Epithelial cell of umbilical artery (primary cell): ENCODE measurements at places on chromosomes 16 and 17. TPM values are rescaled to one million over a fixed set of nuclear protein-coding genes. Genes with fewer than 3 reads are reported as not detected.

POLR3K gene
- 8.2 and 10.4 TPM in 2 replicates for total RNA-seq

FOXN1 gene
- total RNA-seq: not detected in 2 replicates

ALOXE3 gene
- total RNA-seq: under 0.01 TPM in 1 of 2 replicates, not detected in the other

KRTAP9-4 gene
- total RNA-seq: not detected in 2 replicates

ALOX12B gene
- total RNA-seq: not detected in 2 replicates

SCNN1B gene
- not detected in 2 replicates for total RNA-seq
